ENCODE measurements at places on chromosomes 1 and 21.

DNA sequence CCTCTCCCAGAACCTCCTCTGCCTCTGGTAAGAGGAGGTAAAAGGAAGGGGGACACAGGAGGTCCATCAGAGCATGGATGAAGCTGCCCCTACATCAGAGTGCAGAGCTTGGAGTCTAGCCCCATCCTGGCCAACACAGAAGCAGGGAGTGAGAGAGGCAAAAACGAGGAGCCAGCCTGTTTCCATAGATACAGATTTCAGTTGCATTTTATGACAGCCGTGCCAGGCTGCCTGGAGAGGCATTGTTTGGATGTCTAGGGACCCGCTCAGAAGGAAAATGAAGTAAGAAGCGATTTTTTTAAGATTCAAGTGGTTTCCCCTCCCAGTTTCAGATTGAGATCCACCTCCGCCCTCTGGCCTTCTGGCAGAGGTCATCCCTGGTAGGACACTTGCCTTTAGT, 11.5 kb upstream of the GJA8 start:
- DNase-seq, result no peak

DNA sequence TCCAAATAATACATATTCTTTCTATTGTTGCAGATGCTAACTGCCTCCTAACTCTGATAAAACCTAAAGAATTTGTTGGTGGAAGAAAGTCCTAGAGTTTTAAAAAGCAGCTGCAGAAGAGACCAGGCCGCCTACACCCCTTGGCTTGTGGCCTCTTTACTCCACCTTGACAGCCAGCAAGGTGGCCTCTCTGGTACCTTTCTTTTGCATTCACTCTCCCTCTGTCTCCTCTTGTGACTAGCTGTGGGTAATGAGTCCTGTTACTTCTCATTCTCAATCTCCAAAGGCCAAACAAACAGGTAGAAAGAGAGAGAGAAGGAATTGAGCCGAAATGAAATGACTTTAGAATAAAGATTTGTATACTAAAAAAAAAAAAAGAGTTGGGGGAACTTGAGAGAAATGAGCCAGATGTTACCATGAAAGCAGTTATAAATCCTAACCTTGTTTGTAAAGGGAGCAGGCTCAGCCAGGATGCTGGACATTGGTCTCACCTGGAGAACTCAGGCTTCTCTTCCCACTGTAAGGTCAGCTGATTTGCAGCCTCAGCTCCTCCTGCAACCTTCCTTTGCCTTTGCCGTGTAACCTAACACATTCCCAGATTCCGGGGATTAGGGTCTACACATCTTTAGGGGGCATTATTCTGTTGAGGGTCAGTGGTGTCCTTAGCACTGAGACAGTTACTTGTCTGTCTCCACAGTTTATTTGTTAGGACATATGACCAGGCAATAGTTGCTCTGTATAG, 164.1 kb upstream of the IRF2BP2 start:
- no peak for DNase-seq

DNA sequence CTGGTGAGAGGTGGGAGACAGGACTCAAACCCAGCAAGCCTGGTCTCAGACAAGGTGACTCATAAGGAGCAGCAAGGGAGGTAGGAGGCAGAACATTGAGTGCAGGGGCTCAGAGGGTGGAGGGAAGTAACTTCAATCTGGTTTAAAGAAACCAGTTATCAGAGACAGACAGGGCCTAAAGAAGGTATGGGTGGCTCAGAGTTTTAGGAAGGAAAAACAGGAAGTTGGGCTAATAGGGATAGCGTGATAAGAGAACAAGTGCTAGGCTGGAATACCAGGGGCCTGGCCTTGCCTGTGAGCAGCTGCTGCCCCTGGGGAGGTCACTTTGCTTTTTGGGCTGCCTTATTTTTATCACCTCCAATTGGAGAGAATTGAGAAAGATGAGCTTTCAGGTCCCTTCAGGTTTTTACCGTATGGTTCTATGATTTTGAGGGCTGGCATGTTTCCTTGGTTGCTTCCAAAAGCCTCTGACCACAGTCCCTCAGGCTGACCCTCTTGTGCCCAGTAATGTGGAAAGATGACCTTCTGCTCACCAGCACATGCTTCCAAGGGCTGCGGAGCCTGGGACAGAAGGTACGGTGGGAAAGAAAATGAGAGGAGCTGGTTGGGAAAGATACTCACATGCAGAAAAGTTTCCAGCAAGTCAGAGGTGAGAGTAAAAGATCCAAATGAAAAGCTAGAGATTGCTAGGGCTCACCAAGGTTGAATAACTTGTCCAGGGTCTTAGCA, 77.0 kb downstream of the DDR2 start:
- no peak for DNase-seq

DNA sequence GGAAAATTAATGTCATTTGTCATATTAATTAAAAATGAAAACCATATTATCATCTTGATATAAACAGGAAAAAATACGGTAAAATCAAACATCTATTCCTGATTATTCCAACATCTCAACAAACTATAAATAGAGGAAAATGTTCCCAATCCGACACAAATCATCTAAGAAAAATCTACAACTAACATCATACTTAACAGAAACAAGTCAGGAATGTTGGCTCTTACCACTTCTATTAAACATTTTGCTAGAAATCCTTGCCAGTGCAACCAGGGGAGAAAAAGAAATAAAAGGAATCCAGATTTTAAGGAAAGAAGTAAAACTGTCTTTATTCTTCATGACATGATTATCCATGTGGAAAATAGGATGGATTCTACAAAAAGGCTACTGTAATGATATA, 77.0 kb upstream of the IRF2BP2 start:
- DNase-seq, result no peak

GRCh38 chr1:17630986-17631385, 91.5 kb downstream of the ARHGEF10L start:
- no peak for DNase-seq

GRCh38 chr1:209786146-209786545, 1.8 kb upstream of the C1orf74 start:
- no peak for DNase-seq

GRCh38 chr1:226738421-226738994, 574 bp downstream of the ITPKB start:
- no peak for DNase-seq

GRCh38 chr1:201898992-201899391, 10.3 kb downstream of the SHISA4 start:
- no peak for DNase-seq

DNA sequence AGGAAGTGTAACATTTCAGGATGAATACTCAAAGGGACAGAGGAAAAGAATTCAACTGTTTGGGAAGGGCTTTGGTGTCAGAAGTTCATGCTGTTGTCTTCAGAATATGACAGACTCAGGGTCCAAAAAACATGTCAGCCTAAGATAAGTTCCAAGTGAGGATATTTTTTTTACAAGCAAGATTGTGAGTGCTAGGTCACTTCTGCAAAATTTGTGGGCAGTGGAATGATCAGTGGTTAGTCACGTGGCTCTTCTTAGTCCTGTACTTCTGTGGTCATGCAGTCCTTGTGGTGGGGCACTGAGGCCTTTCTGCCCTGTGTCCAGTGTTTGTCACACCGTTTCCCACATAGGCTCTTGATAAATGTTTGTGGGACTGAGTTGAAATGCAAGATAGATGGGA, 5.2 kb downstream of the RGL1 start:
- no peak for DNase-seq

All from stimulated activated CD4-positive, alpha-beta T cell treated with anti-CD3 and anti-CD28 coated beads, Interleukin-2, amount 100 ng/mL, for 48 hours (primary cell).